ENCODE measurements at places on chromosomes 2 and 18. TPM values are rescaled to one million over a fixed set of nuclear protein-coding genes. Genes with fewer than 3 reads are reported as not detected.

DNA sequence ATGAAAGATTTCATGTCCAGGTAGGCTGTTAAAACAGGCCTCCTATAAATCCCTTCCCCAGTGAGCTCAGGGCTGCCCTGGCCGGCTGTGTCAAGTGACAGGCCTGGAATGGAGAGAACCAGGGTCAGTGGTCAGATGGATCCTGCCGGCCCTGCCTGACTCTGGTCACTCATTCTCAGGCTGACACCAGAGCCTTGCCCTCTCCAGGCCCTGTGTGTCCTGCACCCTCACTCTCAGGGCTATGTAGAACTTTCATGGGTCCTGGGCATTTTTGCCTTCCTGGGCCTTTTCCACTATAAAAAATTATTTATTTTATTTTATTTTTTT, 82.0 kb upstream of the RGPD5 start:
- no peak for DNase-seq

The ABCG5 gene
- not detected for total RNA-seq

DNA sequence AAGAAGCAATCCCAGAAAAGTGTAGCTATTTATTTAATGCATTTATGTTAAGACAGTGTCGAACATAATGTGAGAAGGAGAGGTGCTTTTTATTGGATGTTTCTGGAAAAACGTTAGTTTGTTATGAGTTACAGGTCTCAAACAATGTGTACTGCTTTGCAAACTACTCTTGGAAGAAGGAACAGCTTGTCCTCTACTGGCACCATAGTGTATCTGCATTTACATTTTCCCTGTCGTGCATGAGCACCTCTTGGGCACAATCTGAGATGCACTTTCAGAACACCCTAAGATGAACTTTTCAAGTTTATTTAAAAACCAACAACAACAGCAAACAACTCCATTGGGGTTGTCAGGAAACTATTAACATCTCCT, 22.8 kb downstream of the CCNYL1 start:
- no peak for DNase-seq

The LHCGR gene
- not detected for total RNA-seq

The PROKR1 gene
- 0.14 TPM for total RNA-seq

GRCh38 chr2:189849550-189849949, 65.3 kb downstream of the PMS1 start:
- no peak for DNase-seq

DNA sequence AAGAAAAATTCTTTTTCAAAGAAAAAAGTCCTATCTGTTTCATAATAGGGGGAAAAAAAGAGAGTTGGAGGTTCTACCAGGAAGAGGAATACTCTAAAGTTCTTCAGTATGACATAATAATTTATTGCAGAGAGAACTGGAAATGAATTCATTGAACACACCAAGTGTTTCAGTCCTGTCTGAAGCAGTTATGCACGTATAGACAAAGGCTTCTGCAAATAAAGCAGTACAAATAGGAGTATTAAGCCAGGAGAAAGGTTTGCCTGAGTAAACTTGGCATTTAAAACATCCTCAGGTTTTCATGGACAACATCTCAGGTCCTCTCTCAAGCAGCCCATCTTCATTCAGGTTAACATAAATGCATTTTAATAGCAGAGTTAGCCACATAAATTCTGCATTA, 141.6 kb downstream of the CCDC148 start:
- no peak for DNase-seq

- DNase-seq, result no peak
Observed at GRCh38 chr2:100747996-100748615, 71.8 kb upstream of the NPAS2 start.

Data from epithelial cell of proximal tubule (primary cell).